Dorsolateral prefrontal cortex (tissue), 122 donors: ENCODE measurements at places on chromosomes 7 and 10. TPM values are rescaled to one million over a fixed set of nuclear protein-coding genes. Genes with fewer than 3 reads are reported as not detected.

PRF1 gene
- 2.5 TPM for total RNA-seq

KIAA1549 gene
- 13.0 TPM for total RNA-seq

CYP26C1 gene
- total RNA-seq = 0.45 TPM

PTER gene
- total RNA-seq = 2.0 TPM

SPDYE16 gene
- 1.6 TPM for total RNA-seq

ZNF107 gene
- total RNA-seq = 6.2 TPM

TACC2 gene
- 46.8 TPM for total RNA-seq

DNA sequence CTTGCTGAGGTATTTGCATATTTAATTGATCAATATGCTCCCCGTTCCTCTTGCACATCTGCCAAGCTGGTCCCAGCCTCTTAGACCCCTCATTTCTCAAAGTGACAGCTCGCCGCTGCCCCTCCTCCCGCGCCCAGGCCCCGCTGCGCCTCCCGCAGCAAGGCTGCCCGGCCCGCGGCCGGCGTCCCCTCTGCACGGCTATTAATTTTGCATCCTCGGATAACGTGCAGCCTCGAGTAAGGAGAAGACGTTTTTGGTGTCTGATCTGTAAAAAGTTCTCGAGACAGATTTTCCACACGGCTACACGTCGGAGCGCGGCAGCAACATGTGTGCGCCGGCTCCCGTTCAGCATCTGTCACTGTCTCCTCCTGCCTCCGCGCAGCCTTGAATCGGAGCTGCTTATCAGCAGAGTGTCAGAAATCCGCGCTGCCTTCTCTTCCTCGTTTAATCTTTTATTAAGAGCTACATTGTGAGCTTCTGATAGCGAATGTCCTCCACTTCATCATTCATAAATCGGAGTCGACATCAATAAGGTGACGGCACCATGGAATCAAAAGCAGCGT lies 65.3 kb downstream of the EBF3 start:
- no peak for DNase-seq

DNA sequence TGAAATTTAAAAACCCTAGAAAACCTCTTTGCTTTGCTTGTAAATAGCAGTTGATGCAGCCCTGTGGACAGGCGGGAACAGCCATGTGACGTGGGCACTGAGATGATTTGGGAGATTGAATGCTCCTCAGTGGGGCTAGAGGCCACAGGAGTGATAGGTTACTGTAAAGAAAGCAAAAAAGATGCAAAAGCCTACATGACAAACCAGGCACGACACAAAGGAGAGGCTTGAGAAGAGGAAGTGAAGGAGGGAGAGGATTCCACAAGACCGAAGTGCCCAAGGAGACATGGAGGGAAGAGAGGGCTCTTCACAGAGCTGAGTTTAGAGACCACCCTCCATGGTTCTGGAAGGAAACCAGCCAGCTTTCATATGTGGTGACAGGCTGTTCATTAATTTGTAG lies 25.7 kb downstream of the IKZF1 start:
- DNase-seq = no peak

DNA sequence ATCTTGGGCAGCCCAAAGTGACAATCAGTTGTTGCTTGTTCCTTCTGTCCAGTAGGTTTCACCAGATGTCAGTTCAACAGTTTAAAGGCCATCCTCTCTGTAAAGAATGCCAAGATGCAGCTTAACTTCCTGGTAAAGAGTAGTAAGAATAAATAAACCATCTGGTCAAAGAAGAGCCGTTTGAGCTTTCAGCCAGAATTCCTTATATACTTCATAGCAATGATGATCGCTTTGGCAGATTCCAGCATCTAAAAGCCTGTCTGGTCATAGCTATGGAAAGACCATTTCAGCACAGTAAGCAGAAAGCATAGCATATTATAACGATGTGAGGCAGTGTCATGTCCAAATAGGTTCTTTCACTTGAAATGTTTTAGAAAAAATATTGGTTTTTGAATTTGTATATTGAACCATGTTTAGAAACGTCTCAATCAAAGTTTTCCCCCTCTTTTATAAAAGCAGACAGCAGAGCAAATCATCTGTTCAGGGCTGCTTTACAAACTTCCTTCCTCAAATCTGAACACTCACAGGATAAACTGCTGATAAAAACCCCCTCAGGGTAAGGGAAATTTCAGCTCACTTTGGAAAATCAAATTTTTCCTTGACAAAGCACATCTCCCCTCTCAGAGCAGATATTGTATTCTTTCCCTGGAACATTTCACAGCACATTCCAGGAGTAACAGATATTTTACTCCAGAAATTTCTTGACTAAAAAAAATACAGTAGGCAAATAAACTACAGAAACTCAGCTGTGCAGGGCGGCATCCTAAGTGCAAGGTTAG lies 184.1 kb downstream of the NOC3L start:
- no peak for DNase-seq

- DNase-seq = no peak
Observed at GRCh38 chr10:63711361-63711760, 190.2 kb downstream of the REEP3 start.

- no peak for DNase-seq
Observed at GRCh38 chr10:87547734-87548311, 43.1 kb downstream of the MINPP1 start.

DNA sequence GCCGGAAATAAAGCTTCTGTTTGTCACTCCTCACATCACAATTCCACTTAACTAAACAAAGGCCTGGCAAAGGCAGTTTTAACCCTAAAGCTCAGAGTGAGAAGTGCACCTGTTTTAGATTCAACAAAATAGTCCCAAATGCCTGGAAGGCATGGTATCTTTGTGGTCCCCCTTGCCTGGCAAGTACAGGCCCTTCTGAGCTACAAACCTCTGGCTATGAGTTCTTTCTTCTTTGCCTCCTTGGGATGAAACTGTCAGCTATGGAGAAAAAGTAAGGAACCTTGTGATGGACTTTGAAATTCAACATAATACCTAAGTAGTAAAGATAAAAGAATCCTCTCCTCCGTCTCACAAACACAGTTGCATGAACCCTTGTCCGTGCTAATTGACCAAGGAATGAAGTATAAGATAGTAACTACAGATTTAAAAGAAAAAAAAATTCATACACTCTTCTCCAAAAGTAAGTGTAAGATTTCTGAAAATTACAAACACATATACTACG lies 244.5 kb upstream of the ETV1 start:
- DNase-seq = no peak

- no peak for DNase-seq
Observed at GRCh38 chr10:3193751-3194150, 21.2 kb upstream of the PITRM1 start.

GRCh38 chr7:69411466-69411865 lies 186.8 kb upstream of the AUTS2 start:
- DNase-seq = no peak

DNA sequence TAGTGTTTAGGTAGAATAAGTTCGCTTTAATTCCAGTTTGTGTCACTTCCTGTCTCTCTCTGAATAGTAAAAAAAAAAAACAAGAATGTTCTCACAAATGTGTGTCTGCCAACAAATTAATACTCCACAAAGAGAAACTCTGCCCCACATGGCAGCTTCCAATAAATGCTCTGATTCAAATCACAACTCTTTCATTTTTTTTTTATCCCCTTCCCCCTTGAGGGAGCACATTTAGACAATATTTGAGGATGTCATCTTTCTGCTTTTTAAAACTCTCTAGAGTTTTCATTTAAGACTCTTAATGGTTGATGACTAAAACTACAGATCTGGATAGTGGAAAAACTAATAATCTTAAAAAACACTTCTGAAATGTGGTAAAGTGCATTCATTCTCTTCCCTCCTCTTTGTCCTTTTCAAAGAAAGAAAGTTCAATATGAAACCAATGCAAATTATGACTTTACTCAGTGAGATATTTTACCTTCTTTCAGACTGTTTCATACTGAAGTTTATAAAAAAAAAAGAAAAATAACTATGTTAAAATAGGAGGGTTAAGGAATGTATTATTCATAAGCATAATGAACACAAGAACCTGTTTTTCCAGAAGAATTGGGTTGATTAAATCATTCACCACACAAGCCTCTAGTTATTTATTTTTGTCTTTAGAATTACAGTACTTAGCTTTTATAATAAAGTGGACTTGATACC lies 42.3 kb downstream of the ARID5B start:
- no peak for DNase-seq

DNA sequence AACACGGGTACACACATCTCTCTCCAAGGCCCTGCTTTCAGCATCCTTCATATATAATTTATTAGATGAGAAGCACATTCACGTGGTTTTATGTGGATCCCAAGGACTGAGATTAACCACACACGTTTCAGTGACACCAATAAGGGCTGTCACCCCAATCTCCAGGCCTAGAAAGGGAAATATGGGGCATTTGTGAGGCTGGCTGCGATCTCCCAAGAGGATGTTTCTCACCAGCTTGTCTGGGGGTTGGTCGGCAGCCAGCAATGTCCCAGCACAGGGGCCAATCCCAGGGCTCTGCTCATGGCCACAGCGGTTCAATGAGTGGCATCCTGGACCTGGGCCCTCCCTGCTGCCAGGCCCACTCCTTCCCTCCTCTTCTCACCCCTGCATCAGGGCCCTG lies 115.5 kb downstream of the ITIH5 start:
- no peak for DNase-seq
